ENCODE measurements at places on chromosomes 4 and X.

GRCh38 chr4:57303012-57303751 lies 193.0 kb upstream of the IGFBP7 start:
- DNase-seq: no peak

DNA sequence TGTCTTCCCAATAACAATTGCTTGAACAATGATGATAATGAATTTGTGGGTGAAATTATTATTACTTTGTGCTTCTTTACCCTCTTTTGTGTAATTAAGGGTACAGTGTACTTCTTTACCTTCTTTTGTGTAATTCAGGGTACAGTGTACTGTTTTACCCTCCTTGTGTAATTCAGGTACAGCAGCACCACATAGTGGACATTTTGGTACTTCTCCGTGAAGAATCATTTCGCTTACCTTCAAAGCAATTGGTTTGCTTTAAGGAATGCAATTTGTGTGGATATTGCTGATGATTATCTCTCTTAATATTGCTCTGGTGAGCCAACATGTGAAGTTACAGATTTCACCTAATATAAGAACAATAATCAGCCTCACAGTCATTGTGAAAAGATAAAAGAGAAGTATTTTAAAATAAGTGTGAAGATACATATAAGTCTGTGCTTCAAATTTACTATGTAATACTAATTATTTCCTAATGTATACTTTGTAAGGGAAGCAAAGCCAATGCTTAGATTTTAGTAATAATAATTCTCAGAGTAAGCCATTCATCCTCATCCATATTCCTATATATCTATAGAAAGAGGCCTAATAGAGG lies 27.2 kb upstream of the SEC24B start:
- DNase-seq: no peak

DNA sequence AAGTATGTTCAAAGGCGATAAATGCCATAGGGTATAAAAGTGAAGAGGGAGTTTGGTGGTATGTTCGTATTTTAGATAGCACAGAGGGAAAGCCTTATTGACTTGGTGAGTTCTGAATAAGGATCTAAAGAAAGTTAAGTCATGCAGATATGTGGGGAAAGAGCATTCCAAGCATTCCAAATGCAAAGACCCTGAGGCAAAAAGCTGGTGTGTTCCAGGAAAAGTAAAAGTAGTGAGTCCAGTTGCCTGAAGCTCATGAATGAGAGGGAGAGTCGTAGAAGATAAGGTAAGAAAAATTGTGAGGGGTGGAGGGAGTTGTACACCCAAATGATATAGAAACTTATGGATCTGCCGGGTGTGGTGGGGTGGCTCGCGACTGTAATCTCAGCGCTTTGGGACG lies 426.7 kb downstream of the RPA4 start:
- no peak for DNase-seq

DNA sequence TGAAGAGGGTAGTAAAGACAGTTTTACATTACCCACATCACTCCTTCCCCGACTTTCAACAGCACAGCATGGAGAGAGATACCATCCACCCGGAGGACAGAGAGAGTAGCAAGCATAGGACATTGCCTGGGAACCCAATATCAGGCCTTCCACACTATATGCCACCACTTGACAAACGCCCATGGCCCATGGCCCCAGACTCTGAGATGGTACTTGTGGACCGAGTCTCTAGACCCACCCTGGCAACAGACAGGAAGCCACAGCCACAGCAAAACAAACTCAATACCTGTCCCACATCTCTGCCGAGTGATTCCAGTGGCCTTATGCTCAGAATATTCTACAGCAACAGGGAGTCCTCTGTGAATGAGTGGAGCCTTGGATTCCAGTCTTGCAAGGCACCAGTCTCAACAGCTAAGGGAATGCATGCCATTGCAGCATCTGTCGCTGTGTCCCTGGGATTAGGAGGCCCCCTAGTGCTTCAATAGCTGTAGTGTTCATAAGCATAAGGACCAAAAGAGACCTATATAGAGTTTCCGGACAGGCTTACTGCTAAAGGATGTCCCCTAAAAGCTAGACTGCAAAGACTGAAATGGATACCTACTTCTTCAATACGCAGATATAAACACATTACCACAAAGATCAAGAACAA lies 14.7 kb upstream of the CT55 start:
- no peak for DNase-seq

- no peak for DNase-seq
Measured at GRCh38 chrX:48772602-48773001, 11.1 kb downstream of the GLOD5 start.

DNA sequence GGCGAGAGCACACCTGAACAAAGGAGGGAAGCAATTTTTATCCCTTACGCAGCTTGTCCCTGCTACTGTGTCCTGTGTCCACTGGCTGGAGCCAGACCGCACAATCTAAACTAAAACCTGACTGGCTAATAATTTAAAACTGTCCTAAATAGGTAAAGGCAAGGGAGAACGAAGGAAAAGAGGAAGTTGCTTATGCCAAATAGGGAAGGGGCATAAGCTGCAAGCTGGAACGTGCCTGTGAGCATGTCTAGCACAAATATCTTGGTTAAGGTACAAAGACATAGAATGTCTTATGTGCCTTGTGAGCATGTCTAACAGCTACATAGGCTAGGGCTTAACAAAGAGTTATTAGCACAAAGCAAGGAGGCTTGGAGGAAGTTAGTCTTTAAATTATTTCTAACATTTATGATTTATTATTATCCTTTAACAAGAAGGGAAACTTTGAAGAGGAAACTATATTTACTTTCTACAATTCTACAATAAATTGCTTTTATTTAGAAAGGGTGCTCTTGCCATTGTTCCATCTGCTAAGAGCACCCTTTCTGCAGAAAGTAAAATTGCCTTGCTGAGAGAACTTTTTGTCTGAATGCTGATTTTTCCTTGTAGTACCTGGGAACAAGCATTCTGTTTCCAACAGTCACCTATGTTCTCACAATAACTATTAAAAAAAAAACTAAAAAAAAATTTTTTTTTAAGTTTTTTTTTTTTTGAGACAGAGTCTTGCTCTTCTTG lies 80.6 kb upstream of the CBR4 start:
- DNase-seq: no peak

DNA sequence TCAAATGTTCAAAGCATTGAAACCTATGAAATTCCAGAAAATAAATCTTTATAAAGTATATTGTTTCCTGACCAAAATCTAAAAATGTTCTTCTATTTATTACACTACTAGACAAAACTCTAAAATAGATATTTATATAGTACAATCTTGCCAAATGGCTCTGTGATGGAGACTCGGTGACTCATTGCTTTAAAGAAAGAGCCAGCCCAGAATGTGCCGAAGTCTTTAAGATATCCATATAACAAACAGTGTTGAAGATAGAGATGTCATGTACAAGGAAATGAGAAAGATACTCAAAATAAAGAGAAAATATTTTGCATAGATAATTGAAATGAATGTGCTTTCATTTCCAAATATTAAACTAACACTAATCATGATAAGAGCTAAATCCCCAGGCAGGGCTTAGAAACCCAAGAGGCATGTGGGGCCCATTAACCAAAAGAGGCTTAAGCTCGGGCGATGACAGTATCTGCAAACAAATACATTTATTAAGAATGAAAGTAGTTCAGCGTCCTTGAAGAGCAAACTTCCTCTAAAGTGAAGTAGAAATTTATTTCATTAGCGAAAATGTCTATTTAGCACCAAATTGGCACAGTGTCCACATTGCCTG lies 102.1 kb upstream of the FAM9B start:
- DNase-seq: no peak

GRCh38 chr4:184699941-184700340 lies 34.0 kb downstream of the CENPU start:
- no peak for DNase-seq

- no peak for DNase-seq
Measured at GRCh38 chrX:115642895-115643530, 82.0 kb downstream of the PLS3 start.

DNA sequence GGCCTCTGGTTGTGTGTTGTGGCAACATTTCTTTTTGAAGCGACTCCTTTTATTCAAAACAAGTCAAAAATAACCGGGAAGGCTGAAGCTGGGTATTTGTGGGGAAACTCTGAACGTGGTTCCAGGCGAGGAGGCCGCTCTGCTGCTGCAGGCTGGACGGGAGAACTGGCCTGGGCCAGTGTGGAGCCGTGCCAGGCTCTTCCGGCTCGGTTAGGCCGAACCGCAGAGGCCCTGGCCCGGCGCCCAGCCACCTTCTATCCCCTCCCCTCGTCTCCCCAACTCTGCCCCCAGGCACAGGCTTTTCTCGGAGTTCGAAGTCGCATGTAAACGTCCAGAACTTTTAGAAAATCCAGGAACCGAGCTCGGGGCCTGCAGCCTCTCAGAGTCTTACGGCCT lies 2.4 kb upstream of the BCOR start:
- DNase-seq: peak; percentile 60

GRCh38 chr4:95158626-95159025 lies 390.1 kb downstream of the UNC5C start:
- no peak for DNase-seq

DNA sequence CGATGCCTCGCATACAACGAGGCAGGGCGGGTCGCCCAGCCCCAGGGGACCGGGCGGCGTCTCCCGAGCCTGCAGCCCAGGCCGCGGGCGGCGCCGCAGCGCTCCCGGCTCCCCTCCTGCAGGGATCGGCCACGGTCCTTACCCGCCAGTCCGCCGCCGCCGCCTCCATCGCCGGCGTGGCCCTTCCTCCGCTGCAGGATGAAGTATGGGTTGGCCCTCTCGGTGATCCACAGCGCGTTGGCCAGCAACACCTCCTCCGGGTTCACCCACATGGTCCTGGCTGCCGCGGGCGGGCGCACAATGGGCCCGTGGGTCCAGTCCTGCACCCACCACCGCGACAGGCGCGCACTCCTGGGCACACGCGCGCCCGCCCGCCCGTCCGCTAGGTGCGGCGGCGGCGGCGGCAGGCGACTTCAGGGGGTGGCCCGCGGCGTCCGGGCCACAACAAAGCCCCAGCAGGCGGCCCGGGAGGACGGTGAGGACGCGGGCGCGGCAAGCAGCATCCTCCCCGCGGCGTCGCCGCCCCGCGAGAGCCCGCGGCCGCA lies 339 bp downstream of the TBC1D9 start:
- peak; percentile 73 for DNase-seq

DNA sequence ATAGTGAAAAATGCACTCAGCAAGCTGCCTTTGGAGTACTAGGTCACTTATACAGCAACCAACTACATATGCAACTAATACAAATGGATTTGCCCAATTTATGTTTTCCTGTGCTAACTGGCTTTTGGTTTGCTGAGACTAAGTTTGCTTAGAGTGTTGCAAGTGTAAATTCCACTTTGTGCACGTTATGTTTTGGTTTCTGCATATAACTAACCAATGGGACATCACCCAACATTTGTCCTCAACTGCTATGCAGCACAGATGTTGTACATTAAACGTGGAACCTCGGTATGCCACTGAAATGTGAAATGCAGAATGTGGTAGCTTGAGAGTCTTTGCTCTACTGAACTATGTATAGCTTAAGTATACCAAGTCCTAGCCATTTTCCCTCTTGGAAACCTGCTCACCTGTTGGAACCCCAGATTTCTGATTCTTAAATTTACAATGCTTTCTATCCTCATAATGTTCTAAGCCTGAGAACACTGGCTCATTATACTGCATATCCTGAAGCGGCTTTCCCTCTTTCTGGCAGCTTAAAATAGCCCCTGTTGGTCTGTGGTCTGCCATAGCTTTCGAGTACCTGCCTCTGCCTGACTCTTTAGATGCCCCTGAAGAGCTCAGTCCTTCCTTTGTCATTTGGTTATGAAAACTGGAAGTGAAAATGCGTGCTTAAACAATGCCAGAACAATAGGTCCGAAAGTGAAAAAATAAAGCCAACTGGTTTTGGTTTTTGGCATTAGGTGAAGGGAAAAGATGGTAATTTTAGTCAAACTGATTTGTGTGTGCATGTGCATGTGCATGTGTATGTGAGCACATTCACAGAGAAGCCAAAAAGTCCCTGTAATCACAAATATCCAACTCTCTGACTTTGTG lies 158.0 kb downstream of the SH2D1A start:
- DNase-seq: no peak

DNA sequence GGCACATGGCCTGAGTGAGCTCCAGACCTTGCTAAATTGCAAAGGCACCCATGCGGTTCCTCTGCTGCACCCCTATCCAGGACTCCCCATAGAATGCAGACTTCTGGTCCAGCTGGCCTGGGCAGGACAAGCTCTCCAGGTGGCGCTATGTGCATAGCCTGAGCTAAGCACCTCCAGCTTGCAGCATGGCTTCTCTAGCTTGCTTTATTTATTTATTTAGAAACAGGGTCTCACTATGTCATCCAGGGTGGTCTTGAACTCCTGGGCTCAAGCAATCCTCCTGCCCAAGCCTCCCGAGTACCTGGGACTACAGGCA lies 5.5 kb upstream of the WFS1 start:
- peak; percentile 62 for DNase-seq

DNA sequence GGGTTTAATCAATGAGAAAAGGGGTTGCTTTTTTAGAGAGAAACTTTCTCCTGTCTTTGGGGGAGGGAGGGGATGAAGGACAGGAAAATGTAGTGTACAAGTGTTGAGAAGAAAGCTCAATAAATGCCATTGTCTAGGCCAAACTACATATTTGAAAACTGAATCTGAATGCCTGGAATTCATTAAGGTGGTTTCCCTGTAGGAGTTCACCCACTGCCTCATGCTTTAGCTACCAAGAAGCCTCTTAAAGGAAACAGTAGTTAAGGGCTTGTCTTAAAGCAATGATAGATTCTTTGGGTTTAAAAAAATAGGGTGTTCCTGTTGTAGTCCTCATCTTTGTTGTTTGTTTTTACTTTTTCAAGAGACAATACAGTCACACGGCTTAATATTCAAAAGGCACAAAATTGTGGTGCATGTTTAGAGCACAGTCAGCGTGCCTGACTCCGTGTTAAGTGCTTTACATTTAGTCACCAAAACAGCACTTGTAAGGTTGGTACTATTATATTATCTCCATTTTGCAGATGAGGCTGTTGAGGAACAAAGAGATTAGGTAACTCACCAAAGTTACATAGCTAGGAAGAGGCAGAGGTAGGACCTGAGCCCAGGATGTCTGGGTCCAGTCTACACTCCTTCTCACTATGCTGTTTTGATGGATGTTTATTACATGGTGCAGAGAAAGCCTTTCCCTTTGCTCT lies 46.0 kb downstream of the FNIP2 start:
- DNase-seq: no peak

DNA sequence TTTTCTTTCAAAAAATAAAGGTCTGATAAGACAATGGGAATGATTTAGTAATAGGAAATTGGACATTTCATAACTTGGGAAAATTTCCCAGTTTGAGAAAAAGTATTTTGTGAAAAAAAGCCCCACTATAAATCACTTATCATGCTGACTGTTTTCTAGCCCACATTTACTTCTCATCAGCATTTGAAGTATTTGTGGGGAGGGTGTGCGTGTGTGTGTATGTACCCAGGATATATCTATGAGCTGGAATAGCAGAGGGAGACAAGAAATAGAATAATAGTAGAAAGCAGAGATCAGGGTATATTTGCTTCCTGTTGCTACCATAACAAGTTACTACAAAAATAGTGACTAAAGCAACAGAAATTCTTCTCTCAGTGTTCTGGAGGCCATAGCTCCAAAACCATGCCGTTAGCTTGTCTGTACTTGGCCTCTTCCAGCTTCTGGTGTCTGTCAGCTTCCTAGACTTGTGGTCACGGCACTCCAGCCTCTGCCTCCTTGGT lies 139.8 kb downstream of the PTTG2 start:
- no peak for DNase-seq

- no peak for DNase-seq
Measured at GRCh38 chr4:79935274-79935673, 137.8 kb downstream of the ANTXR2 start.

All from lower lobe of right lung (tissue), 2 donors.